ENCODE measurements at places on chromosomes 2 and 18. TPM values are rescaled to one million over a fixed set of nuclear protein-coding genes. Genes with fewer than 3 reads are reported as not detected.
A peak's percentile ranks its signal among the peaks of the same experiment; 100 is the strongest.

GBX2 gene
- 2.2 TPM for total RNA-seq

TFPI gene
- 125 TPM for total RNA-seq

PARD6G gene
- 0.81 TPM for total RNA-seq

CYP26B1 gene
- 5.1 TPM for total RNA-seq

EDAR gene
- total RNA-seq = not detected

GAD1 gene
- total RNA-seq = 11.2 TPM

GRCh38 chr2:46650556-46651001, 171.2 kb downstream of the TMEM247 start:
- no peak overlapping the region for H3K4me3 ChIP-seq
- no peak overlapping the region for H3K27ac ChIP-seq
- H3K36me3 ChIP-seq = no peaks in the 10 kb centered on the region
- DNase-seq = peak; percentile 71

DNA sequence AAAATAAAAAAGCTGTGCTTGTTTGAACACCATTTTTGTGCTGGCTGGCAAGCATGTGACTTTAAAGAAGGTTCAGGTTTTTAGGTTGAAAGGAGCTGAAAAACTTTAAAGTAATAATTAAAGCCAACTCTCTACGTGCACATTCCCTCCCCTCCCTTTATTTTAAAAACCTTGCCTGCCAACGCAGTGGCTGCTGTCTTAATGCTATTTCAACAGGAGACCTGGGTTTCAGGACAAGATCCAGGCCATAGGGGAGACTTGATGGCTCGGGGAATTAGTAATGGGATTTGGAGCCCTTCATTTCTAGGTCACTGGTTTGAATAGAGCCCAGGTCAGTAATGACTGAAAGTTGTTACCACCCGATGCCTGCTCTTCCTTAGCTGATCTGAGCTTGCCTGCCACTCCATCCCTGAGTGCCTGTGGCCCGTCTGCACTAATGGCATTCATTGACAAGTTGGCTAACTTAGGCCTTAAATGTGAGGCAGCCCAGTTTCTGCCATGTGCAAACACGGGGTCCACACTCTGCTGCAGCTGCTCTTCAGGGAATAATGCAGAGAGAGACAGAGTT, 1233.2 kb upstream of the ZEB2 start:
- peak overlapping the region; percentile 91 for H3K27ac ChIP-seq
- peaks cover 56% of the 10 kb centered on the region for H3K4me1 ChIP-seq
- DNase-seq = no peak

- H3K4me1 ChIP-seq = no peaks in the 10 kb centered on the region
- H3K27ac ChIP-seq = no peak overlapping the region
- no peaks in the 10 kb centered on the region for H3K27me3 ChIP-seq
- no peaks in the 10 kb centered on the region for H3K36me3 ChIP-seq
- no peak overlapping the region for H3K4me3 ChIP-seq
These were observed 336.7 kb upstream of the CNTNAP5 start for GRCh38 chr2:123688231-123688940.

- no peaks in the 10 kb centered on the region for H3K4me1 ChIP-seq
- no peak overlapping the region for H3K27ac ChIP-seq
- no peaks in the 10 kb centered on the region for H3K27me3 ChIP-seq
- DNase-seq = no peak
These were observed 174.2 kb downstream of the SLC39A10 start for GRCh38 chr2:195830968-195831950.

- no peak overlapping the region for H3K4me3 ChIP-seq
- H3K36me3 ChIP-seq = no peaks in the 10 kb centered on the region
- DNase-seq = no peak
- no peaks in the 10 kb centered on the region for H3K4me1 ChIP-seq
- peaks cover 76% of the 10 kb centered on the region for H3K27me3 ChIP-seq
These were observed 8.6 kb upstream of the GPR55 start for GRCh38 chr2:230933521-230934180.

DNA sequence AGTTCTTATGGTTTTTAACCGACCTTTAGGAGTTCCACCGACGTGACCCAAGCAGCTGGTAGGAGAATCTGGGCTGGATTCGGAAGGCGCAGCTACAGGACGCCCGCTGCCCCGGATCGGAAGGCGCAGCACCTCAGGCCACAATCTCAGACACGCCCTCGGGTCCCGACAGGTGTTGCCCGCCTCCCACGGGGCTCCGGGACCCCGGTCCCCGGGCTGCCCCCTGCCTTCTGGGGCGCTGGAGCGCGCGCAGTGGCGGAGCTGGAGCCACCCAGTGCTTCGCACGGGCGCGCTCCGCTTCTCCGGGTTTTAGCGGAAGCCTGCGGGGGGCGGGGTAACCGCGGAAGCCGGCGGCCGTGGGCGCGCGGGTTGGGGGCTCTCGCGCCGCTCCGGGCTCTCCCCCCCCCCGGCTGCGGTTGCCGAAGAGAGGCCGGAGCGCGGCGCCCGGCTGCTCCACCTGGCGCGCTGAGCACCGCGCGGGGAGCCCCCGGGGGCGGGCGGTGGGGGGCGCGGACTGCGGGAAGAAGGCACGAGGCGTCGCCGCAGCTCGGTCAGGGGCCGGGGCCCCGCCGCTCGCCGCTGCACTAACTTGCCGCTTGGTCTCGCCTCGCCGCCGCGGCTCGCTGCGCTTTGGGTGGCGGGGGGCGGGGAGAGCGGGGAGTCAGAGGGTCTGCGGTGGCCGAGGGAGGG, 718.8 kb downstream of the DPP10 start:
- peaks cover 29% of the 10 kb centered on the region for H3K27me3 ChIP-seq
- no peaks in the 10 kb centered on the region for H3K36me3 ChIP-seq
- no peak overlapping the region for H3K4me3 ChIP-seq
- H3K27ac ChIP-seq = no peak overlapping the region
- DNase-seq = no peak
- H3K4me1 ChIP-seq = no peaks in the 10 kb centered on the region

DNA sequence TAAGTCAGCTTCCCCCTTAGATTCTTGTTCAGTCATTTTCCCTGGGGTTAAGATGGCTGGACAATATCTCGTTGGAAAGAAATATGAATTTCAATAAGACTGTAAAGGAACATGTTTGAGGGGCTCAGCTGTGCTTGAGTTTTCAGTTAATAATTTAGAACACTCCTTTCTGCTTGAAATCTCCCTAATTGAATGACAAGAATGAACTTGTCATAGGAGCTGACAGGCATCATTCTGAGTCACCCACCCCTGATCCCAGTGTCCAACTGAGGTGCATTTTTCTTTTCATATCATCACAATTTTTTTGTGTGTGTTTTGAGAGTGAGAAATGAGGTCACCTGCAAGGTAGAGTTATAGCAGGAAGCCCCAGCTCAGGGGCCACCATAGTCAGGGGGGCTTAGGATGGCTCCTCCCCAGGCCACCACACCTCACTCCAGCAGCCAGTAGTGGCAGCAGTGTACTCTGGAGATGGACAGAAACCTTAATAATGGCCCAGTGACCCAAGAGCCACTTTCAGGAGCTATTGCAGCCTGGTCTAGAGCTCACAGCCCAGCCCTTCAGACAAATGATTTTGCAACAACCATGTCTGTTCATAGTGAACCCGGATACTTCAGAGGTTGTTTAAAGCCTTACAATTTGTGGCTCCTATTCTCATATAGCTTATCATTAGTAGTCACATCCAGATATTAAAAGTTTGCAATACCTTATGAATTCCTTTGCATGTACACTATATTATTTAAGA, 174.5 kb downstream of the MAIP1 start:
- no peak for DNase-seq
- peaks cover 43% of the 10 kb centered on the region for H3K4me1 ChIP-seq
- H3K27ac ChIP-seq = no peak overlapping the region
- no peaks in the 10 kb centered on the region for H3K36me3 ChIP-seq

GRCh38 chr18:9177031-9177430, 40.5 kb downstream of the ANKRD12 start:
- H3K27me3 ChIP-seq = no peaks in the 10 kb centered on the region
- H3K27ac ChIP-seq = no peak overlapping the region
- no peaks in the 10 kb centered on the region for H3K4me1 ChIP-seq
- H3K4me3 ChIP-seq = no peak overlapping the region
- H3K36me3 ChIP-seq = no peaks in the 10 kb centered on the region
- DNase-seq = no peak

DNA sequence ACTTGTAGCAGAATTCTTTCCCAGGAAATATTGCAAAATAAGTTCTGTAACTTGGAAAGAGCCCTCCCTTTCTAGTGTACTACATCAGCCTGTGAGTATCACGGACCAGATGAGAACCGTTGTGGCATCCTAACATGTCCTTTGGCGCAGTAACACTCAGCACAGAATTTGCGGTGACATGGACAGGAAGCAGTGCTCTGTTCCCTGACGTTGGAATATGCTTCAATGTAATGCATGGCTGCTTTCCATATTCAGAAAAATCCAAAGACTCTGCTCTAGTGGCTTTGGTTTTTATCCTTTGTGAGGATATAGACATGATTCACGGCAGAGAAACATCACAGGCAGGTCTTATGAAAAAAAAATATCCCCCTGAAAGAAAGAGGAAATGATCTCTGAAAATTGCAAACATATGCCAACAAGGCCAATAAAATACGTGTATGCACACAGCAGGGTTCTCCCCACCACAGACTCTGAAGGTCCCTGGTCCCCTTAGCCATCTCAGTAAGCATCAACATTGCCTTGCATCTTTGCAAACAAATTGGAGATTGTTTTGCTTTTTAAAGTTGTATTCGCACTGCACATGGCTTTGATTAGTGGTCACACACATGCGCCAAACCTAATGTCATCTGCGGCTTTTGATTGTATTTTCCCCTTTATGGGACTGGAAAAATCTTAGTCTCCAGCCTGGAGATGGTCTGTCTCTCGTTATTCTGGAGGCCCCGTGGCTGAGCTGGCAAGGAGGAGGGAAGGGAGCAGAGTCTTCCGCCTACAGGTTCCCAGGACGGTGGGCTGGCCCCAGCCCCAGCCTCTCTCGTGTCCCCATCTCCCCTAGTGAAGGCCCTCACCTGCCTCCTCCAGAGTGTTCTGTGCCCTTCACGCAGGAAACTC, 122.9 kb downstream of the COPS8 start:
- H3K4me1 ChIP-seq = peaks cover 4% of the 10 kb centered on the region
- no peaks in the 10 kb centered on the region for H3K36me3 ChIP-seq
- no peak overlapping the region for H3K27ac ChIP-seq
- H3K27me3 ChIP-seq = peaks cover 7% of the 10 kb centered on the region
